ENCODE measurements at places on chromosomes 3 and 15.

DNA sequence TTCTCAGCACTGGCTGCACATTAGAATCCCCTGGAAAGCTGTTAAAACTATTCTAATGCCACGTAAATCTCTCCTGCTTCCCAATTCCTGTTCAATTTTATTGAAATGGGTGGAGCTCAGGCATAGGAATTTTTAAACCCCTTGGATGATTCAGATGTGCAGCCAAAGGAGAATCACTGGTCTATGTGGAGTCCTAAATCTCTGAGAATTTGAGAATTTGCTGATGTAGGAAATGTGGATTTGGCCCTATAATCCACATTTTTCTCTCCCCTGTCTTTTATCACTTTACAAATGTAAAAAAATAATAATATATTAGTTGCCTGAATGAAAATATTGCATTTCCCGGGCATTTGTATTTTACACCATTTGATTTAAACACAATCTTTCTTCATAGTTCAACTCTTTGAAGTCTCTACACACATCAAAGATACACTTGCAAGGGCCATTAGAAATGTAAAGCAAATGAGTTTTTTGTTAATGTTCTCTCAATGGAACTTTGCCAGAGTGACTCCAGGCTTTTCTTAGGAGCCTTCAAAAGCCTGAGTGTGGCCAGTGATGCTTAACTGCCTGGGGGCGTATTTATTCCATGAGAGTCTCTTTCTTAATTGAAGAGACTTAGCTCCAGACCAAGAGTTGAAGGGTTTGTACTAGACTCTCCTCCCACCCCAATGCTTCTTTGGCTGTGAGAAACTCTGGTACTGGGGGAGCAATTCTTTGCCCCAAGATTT, 48.8 kb upstream of the PTX3 start:
- no peak for DNase-seq

GRCh38 chr15:71485094-71485693, 325.2 kb upstream of the NR2E3 start:
- no peak for DNase-seq

DNA sequence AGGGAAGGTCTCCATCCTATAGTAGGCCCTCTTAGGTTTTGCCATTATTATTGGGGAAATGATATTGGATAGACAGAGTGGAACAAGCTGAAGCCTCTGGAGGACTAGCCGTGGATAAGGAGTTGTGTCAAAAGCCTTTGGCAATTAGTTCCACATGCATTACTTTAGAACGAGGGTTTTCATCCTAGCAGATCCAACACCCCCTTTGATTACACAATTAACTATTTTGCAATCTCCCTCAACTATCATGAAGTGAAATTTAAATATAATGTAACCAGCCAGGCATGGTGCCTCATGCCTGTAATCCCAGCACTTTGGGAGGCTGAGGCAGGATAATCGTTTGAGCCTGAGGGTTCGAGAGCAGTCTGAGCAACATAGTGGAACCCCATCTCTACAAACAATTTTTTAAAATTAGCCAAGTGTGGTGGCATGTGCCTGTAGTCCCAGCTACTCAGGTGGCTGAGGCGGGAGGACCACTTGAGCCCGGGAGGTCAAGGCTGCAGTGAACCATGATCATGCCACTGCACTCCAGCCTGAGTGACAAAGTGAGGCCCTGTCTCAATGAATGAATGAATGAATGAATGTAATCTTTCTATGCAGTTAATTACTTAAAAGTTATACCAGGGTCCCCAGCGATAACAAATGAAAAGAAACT, 56.8 kb downstream of the PXYLP1 start:
- DNase-seq = no peak

- DNase-seq = no peak
Observed at GRCh38 chr3:54756330-54756731, 171.5 kb downstream of the LRTM1 start.

- DNase-seq = no peak
Observed at GRCh38 chr3:195007151-195007550, 263.8 kb downstream of the XXYLT1 start.

DNA sequence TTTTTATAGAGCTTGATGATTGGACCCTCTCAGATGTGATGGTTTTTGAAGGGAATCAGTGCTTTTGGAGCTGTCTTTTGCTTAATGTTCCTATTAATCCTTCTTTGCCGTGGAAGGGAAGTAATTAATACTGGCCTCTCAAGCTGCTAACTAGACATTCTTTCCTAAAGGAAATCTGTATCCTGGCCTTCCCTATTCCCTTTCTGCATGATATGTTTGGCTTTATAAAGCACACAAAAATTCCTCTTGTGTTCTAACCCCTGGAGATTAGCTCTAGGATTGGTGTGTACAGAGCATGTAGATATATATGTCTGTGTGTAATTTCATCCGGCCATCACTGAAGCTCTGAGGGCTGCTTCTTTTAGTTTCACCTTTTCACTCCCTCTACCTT, 6.9 kb downstream of the ATXN7 start:
- no peak for DNase-seq

- no peak for DNase-seq
Observed at GRCh38 chr3:89268059-89268458, 160.6 kb downstream of the EPHA3 start.

DNA sequence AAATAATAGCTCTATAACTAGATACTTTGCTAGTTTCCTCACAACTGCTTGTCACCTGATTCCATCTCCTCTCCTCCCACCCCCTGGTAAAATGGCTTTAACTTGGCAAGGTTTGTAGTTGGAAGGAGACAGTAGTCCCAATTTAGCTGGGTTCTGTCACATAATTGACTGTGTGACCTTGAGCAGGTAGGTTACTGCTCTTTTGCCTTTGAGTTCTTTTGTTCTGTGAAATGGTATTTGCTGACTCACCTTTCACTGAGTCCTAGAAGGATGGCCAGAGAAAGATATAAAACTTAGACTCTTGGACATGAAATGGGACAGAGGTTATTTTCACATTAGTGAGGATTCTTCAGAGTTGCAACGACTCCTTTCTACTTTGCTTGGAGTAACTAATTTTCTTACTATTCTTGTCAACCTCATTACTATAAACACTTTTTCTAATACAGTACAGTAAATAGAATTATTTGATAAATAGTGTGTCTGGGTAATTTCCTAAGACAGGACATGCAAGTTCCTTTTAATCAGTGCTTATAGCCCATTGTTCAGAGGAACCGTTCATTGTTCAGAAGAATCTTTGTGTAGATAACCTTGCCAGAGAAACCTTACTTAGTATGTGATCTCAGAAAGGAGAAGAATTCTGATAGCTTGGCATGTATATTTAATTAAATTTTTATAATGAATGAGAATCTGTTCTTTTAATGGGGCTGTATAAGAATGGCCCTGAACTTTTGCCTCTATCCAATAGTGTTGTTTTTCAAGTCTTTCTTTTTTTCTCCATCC, 14.3 kb downstream of the AKAP13 start:
- DNase-seq = no peak

DNA sequence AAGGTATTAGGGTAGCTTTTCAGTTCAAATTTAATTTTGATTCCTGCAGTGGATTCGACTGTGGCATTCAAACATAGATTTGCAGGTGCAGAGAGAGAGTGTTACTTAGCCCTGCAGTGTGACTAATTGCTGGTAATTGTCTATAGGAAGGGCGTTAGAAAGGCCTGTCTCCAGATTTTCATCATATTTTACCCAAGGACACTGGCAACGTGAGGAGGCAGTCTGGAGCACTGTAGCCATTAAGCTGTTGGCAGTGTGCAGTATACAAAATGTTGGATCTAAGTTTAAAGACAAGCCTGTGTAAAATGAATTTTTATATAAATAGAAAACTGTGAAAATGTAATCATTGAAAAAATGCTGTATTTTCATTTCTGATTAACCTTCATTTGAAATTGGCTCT, 342.9 kb downstream of the CNTN4 start:
- no peak for DNase-seq

GRCh38 chr3:194307849-194308248, 43.3 kb downstream of the CPN2 start:
- DNase-seq = no peak

GRCh38 chr3:16257309-16257708, 7.4 kb downstream of the DPH3 start:
- DNase-seq = no peak

Measured in CD4-positive, alpha-beta T cell treated with Interferon alpha-2 for 1 hour (primary cell).